ENCODE measurements at places on chromosomes 2 and 18.

DNA sequence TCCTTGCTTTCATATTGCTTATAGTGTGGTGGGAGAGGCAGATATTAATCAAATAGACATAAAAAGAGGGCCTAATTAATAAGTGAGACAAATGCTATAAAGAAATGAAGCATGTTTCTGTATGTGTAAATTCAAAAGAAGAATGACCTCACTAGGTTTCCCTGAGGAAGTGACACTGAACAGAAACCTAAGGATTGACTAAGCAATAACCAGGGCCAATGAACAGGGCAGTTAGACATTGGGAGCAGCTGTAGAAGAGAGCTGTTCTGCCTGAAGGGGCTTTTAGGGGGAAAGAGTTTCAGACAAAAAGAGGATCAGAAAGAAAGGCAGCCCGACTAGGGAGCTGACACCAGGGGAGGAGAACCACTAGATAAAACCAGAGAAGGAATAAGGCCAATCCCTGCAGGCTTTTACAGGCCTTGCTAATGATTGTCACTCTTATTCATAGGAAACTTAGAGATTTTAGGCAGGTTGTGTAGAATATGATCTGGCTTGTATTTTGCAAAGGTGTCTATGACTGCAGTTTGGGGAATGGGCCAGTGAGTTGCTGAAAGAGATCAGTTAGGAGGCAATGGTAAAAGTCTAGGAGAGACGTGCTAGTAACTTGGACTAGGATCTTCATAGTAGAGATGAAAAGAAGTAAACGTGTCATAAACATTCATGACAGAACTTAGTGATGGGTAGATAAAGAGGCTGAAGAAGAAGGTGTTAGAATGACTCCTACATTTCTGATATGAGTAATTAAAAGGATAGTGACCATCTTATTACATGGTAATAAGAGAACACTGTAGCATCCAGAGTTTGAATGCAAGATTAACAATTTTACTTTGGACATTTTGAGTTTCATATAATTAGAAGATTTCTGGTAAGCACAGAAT lies 26.8 kb upstream of the NABP1 start:
- DNase-seq, result peak; percentile 29

DNA sequence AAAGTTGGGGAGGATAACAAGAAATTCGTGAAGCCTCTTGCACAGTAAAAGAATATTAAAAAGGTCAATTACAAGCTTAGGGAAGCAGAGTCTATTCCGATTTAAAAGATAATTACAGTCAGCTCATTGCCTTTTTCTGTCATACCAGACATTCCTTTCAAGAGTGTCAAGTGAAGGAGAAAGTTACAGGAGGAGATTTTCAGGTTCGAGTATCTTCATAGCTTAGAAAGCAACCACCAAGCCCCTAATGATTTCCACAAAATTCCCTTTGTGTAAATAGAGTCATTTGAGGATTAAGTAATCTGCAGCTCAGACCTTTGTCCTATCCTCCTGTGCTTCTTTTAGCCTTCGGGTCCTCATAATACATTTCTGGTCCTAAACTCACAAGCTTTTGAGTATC lies 414.9 kb downstream of the CDH2 start:
- no peak for DNase-seq

DNA sequence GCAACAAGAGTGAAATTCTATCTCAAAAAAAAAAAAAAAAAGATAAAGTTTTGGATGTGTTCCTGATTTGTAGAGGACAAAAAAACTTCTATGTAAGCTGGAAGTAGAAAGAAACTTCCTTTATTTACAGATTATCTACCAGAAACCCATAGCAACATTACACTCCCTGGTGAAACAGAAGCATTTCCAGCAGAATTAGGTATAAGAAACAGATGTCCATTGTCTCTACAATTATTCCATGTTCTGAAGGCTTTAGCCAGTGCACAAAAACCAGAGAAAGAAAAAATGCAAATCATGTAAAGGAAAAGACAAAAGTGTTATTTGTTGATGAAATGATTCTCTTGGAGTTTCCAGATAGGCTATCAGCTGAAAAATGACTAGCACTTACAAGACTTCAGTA lies 4.9 kb downstream of the TUBB6 start:
- DNase-seq, result peak; percentile 62

DNA sequence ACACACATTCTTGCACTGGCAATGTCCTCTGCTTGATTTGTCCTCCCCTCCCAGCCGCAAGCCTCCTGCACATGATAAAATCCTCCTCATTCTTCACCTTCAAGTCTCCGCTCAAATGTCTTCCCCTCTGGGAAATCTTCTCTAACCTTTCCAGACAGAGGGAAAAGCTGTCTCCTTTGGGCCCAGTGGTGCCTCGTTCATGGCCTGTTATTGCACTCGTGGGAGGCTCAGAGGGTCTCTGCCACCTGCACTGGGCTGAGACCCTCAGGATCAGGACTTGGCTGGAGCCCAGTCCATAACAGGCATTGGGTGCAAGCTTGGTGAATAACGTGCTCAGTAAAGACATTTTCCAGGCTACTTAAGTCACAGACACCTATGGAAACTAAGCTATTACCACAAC lies 68.6 kb downstream of the PTGR3 start:
- no peak for DNase-seq

DNA sequence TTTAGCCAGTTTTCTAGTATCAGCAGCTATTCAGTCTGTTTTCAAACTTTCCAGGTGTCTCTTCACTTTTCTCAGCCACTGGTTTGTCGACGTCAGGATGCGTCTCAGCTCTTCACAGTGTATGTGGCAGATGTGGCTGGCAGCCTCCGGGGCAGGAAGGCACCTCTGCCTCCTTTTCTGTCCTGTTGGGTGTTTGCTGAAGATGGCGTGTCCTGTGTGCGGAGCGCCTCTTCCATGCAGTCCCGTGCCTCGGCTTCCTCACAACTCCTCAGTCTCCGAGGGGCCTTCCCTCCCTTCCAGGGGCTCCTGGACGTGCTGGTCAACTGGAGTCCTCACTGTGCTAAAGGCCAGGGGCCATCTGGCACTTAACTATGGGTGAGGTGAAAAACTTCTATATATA lies 65.4 kb upstream of the PXDN start:
- DNase-seq, result no peak

DNA sequence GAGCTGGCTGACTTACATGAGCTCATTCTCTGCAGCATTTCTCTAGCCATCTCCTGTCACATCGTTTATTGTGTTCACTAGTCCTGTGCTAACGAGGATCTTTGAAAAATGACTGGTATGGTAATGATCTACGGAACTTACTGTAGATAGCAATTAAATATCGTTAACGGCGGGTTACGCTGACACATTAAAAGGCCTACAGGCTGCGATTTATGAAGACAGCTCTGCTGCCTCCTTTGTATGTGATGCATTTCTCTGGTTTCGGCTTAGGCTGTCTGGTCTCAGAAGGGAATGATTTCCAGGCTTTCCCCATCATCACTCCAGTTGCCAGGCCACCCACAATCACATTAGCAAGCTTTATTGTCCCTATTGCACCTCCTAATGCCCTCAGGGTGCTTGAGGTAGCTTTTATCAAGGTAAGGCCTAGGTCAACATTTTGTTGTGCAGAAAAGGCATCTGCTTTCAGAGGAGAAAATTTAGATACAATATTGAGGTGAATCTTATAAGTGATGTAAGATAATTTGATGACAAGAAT lies 284.4 kb downstream of the SOX11 start:
- DNase-seq, result no peak

DNA sequence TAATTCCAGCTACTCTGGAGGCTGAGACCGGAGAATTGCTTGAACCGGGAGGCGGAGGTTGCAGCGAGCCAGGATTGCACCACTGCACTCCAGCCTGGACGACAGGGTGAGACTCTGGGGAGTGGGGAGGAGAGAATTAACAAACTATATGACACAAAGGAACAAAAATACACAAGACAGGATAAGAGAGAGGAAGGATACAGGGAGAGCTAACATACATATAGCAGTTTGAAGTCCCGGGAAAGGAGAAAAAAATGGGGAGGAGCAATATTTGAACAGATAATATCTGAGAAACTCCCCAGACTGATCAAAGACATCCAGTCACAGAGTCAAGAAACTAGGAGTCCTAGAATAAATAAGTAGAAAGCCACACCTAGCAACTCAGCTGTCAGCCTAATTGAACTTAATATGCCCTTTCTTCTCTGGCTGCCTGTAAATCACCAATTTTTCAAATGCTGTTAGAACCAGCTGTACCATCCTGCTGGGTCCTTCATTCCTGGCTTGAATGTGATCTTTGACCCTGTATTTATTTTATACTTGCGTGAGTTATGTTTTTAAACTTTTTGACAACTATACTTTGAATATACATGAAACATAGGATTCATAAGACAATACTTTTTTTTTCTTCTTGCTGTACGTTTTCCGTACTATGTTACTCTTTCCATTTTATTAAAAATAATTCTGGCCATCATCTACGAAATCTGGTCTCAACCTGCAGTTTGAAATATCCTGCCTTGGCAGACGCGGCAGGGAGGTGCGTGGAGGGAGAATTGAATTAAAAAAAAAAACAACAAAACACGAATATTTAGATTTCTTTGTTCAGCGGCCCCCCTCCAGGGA lies 876 bp upstream of the CYP27A1 start:
- no peak for DNase-seq

DNA sequence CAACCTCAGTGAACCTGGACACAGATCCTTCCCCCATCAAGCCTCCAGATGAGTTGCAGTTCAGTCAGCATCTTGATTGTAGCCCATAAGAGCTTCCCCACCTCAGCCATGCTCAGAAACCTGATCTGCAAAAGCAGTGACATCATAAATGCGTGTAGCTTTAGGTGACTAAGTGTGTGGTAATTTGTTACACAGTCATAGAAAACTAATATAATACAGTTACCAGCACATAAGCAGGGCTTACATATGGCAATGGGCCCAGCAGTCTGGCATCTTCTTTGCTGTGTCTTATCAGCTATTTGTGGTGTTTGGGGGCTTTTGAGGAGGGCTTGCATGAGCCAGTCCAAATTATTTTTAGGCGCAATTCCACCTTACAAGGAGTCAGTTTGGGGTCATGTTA lies 807.0 kb downstream of the SLC4A3 start:
- DNase-seq, result peak; percentile 39

- no peak for DNase-seq
Measured at GRCh38 chr2:21489080-21489479, 365.3 kb downstream of the TDRD15 start.

- no peak for DNase-seq
Measured at GRCh38 chr2:33326100-33326499, 150.3 kb upstream of the RASGRP3 start.

- no peak for DNase-seq
Measured at GRCh38 chr2:105848367-105848766, 103.7 kb downstream of the NCK2 start.

DNA sequence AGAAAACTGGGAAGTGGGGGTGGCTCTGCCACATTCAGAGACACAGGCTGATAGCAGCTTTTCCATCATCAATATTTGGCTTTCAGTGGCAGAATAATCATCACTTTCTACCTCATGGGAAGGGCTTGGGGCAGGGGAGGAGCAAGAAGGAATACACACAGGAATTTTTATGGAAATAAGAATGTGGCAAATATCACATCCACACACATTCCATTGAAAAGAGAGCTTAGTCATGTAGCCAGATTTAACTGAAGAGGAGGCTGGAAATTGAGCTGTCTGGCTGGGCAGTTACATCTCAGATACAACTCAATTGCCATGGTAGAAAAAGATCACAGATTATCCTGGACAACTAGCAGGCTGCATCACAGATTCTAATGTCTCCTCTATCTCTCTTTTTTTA lies 1474.0 kb upstream of the ACVR2A start:
- DNase-seq, result peak; percentile 18

GRCh38 chr2:135851858-135852257 lies 14.9 kb upstream of the LCT start:
- DNase-seq, result no peak

GRCh38 chr18:47411159-47411558 lies 159.7 kb upstream of the SKOR2 start:
- no peak for DNase-seq

- DNase-seq, result no peak
Measured at GRCh38 chr18:63467699-63468098, 9.1 kb upstream of the SERPINB5 start.

GRCh38 chr2:233604826-233605225 lies 12.6 kb upstream of the UGT1A8 start:
- no peak for DNase-seq

- no peak for DNase-seq
Measured at GRCh38 chr2:144054911-144055310, 465.0 kb downstream of the ZEB2 start.

GRCh38 chr2:188607501-188607900 lies 315.8 kb downstream of the GULP1 start:
- no peak for DNase-seq

DNA sequence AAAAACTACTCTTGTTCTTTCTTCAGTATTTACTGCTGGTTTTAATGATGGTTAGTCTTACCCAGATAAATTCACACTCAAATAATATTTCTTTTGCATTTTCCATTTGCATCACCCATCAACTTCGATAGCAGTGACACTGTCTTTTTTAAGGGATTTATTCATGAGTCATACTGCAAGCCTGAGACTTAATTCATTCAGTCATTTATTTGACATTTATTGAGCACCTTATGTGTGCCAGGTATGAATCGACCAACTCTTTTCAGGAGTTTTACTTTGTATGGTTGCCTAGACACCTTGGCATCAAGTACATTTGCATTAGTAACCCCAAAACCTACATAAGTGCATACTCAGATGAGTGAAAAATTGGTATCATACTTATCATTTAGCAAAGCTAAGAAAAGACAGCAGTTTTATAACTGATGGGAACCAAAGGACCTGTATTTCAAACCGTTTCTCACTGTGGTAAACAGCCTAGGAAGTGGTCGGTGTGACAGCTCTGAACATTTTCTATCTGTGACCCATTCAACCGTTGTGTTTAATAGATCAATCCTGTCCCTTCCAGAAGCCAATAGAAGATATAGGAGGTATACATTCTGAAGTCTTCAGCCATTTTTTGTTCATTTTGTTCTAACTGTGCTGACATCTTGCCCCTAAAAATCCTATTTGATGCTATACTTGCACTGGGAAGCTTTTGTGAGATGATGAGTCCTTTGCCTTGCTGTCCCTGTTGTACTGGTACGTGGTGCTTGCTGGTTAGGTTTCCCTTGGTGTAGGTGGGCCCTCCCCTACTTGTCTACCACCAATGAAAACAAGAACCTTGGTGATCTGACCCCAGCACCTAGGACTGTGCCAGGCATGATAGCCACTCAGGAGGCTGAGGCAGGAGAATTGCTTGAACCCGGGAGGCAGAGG lies 484.7 kb upstream of the RAB12 start:
- no peak for DNase-seq

GRCh38 chr18:55839343-55839742 lies 251.4 kb upstream of the TCF4 start:
- peak; percentile 41 for DNase-seq
